ENCODE measurements at places on chromosomes 6 and 20. TPM values are rescaled to one million over a fixed set of nuclear protein-coding genes. Genes with fewer than 3 reads are reported as not detected.

Gene ELOVL5
- total RNA-seq: 95.7 TPM

Gene B3GALT4
- total RNA-seq: 21.6 TPM

Gene CST5
- not detected for total RNA-seq

Gene PDYN
- not detected for total RNA-seq

Gene CD24
- 1,415 TPM for total RNA-seq

Gene CAGE1
- not detected for total RNA-seq

Gene MUCL3
- 0.07 TPM for total RNA-seq

Gene DSN1
- 42.5 TPM for total RNA-seq

Gene KHDC1L
- not detected for total RNA-seq

Gene PIM1
- 19.1 TPM for total RNA-seq

Gene SLC24A3
- total RNA-seq: not detected

Gene BTNL2
- total RNA-seq: not detected

Gene OR2H2
- not detected for total RNA-seq

Gene MROH8
- total RNA-seq: 2.7 TPM

Gene ZBP1
- total RNA-seq: 2.9 TPM

Gene CTAGE9
- total RNA-seq: not detected

Gene ANKRD66
- total RNA-seq: not detected

Gene GTF2H4
- 70.5 TPM for total RNA-seq

Gene PPP1R14C
- total RNA-seq: 3.6 TPM

Gene RIN2
- 9.8 TPM for total RNA-seq

Gene ZGPAT
- 48.4 TPM for total RNA-seq

Gene SIRPD
- not detected for total RNA-seq

Gene TDRD6
- 0.07 TPM for total RNA-seq

Gene CCM2L
- total RNA-seq: not detected

Measured in Calu3 (cell line).